Myocyte (in vitro differentiated cells): ENCODE measurements at places on chromosomes 1 and 21.

- no peak for DNase-seq
These were observed 1.4 kb upstream of the UBXN10 start for GRCh38 chr1:20184481-20184900.

DNA sequence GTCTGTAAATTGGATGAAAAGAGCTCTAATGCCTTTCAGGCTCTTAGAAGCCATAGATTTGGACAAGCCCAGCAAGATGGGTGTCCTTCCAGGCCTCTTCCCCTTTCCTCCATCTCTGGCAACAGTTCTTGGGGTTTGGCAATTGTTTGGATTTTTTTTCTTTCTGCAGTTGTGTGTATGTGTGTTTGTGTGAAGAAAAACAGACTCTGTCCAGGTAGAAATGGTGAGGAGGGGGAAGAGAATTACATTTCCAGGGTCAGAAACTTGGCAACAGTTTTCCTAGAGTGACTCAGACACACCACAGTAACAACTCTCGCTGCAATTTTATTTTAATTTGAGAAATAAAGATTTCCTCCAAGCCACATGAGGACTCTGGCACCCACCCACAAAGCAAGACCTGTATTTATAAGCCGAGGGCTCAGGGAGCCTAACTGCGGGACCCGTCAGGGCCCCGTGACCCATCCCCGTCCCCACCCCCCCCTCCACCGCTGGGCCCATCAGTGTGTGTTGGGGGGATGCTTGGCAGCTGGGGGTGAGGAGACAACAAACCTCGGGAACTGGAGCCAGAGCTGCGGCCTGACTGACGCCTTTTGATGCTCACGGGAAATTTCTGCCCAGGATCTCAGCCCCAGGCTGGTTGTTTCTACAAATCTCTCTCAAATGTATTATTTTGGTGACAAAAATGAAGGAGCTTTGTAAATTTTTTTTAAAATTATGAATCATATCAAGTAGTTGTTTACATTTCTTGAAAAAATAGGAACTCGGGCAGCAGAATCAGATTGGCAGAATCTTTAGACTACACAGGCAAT lies 4.4 kb downstream of the TMEM200B start:
- no peak for DNase-seq

- DNase-seq = no peak
These were observed 432.8 kb downstream of the KIF26B start for GRCh38 chr1:245587435-245588115.

- no peak for DNase-seq
These were observed 45.9 kb downstream of the DUSP10 start for GRCh38 chr1:221696027-221696426.

DNA sequence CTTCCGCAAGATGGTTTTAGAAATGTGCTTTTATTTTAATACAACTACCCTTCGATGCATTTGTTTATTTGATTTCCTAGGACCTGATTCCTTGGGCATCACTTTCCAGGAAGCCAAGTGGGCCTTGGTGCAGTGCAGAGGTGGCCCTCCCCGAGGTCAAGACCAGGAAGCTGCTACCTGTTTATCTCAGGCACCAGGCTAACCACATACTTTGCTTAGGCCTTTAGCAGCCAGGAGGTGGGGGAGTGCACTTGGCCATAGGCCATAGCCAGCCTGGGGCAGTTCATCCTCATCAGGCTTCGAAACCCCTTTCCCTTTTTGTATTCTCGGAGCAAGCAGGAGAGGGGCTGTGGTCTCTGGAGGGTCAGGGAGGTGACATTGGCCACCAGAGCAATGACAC lies 45.4 kb downstream of the SMYD2 start:
- no peak for DNase-seq

- no peak for DNase-seq
These were observed 370.9 kb downstream of the PTPRU start for GRCh38 chr1:29607236-29607635.

GRCh38 chr1:44605914-44606615 lies 68.2 kb downstream of the TMEM53 start:
- DNase-seq = no peak

DNA sequence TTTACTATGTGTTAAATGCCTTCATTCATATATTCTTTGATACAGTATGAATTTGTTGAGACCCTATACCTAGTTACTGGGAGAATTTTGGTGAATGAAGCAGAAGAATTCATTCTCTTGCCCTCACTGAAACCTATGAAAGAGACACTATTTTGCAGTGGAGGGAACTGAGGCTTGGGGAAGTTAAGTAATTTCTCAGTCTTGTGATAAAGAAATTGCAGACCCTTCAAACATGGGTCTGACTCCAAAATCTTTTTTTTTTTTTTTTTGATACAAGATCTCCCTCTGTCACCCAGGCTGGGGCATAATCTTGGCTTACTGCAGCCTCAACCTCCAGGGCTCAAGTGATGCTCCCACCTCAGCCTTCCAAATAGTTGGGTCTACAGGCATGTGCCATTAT lies 132.1 kb downstream of the DNM3 start:
- DNase-seq = no peak

DNA sequence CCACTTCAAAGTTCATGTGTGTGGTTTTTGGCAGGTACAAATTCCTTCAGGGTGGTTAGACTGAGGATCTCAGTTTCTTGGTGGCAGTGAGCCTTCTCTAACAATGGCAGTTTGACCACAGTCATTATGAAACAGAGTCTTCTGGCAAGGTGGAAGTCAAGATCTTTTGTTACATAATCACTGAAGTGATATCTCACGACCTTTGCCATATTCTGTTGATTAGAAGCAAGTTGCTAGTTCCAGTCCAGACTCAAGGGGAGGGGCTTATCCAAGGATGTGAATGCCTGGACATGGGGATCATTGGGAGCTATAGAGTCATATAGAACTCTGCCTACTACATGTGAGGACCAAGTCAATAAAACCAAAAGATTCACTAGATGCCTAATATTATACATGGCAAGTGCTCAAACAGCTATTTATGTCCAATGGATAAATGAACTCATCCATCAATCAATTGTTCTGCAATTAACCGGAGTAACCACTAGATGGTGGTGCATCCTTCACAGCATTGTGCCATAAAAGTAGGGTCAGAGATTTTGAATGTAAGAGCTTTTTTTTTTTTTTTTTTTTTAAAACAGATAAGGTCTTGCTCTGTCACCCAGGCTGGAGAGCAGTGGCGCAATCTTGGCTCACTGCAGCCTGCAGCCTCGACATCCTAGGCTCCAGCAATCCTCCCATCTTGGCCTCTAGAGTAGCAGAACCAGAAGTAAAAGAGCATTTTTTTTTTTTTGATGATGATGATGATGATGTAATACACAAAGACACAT lies 131.9 kb downstream of the CRB1 start:
- DNase-seq = peak; percentile 27

- no peak for DNase-seq
These were observed 15.4 kb downstream of the ABCA4 start for GRCh38 chr1:94105581-94105952.

DNA sequence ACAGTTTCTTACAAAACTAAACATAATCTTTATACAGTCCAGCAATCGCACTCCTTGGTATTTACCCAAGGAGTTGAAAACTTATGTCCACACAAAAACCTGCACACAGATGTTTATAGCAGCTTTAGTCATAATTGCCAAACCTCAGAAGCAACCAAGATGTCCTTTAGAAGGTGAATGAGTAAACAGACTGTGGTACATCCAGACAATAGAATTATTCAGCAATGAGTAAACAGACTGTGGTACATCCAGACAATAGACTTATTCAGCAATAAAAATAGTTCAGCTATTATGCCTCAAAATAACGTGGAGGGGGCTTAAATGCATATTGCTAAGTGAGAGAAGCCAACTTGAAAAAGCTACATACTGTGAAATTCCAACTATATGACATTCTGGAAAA lies 87.0 kb upstream of the GALNT2 start:
- DNase-seq = no peak

DNA sequence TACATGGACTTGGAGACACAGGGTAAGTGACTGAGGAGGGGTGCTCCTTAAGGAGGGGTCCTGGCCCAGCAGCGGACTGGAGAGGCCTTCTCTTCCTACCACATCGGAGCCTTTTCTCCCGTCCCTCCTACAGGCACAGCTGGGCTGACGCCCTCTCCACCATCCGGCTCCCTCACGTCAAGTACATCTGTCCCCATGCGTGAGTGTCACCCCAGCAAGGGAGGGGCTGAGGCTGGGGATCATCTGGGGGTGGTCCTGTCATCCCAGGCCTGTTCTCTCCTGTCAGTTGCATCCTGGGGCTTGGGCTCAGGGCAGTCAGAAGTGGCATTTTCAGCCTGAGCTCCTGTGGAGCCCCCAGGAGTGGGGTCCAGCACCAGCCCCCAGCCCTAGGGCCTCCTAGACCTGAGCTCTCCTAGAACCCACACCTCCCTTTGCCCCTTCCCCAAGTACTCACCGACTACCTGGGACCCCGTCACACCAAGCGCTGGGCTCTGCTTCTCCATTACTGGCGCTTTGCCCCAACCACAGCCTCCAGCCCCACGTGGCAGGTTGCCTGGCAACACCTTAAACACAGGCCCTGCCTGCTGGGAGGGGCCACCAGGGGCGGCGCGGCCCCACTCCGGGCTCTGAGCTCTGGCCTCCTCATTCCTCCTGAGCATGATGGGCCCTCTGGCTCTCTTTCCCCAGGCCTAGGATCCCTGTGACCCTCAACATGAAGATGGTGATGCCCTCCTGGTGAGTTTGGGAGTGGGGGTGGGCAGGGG lies 2.3 kb downstream of the LYPLA2 start:
- no peak for DNase-seq
